ENCODE measurements at places on chromosomes 3 and 15. TPM values are rescaled to one million over a fixed set of nuclear protein-coding genes. Genes with fewer than 3 reads are reported as not detected.

- no peaks in the 10 kb centered on the region for H3K36me3 ChIP-seq
- no peak for DNase-seq
- no peaks in the 10 kb centered on the region for H3K27me3 ChIP-seq
These were observed 156.0 kb downstream of the XXYLT1 start for GRCh38 chr3:195114786-195115599.

- no peak overlapping the region for H3K4me3 ChIP-seq
- no peak overlapping the region for H3K27ac ChIP-seq
- H3K36me3 ChIP-seq: no peaks in the 10 kb centered on the region
- H3K27me3 ChIP-seq: no peaks in the 10 kb centered on the region
These were observed 256.4 kb downstream of the MEX3B start for GRCh38 chr15:81789403-81789802.

- no peaks in the 10 kb centered on the region for H3K36me3 ChIP-seq
- no peaks in the 10 kb centered on the region for H3K27me3 ChIP-seq
- H3K4me1 ChIP-seq: no peaks in the 10 kb centered on the region
- no peak overlapping the region for H3K4me3 ChIP-seq
- DNase-seq: no peak
- H3K27ac ChIP-seq: no peak overlapping the region
These were observed 78.2 kb downstream of the FAIM start for GRCh38 chr3:138686771-138687221.

GRCh38 chr3:45075821-45076625, 49.9 kb downstream of the CLEC3B start:
- H3K27me3 ChIP-seq: no peaks in the 10 kb centered on the region
- H3K4me1 ChIP-seq: no peaks in the 10 kb centered on the region
- DNase-seq: no peak
- H3K4me3 ChIP-seq: no peak overlapping the region
- no peak overlapping the region for H3K27ac ChIP-seq
- H3K36me3 ChIP-seq: no peaks in the 10 kb centered on the region

DNA sequence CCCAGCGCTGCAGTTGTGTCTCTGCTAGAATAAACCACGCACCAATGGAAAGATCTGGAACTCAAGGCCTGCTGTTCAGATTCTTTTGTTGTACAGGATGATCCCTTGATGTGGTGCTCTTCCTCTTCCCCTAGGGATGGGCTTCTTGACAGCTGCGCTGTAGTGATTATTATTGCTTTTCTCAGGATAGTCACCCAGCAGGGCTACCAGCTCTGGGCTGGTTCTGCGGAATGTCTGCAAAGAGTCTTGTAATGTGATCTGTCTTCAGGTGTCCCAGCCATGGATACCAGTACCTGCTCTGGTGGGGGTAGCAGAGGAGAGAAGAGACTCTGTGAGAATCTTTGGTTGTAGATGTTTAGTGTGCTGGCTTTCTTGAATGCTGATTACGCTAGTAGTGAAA, 974.2 kb downstream of the NSUN3 start:
- no peaks in the 10 kb centered on the region for H3K36me3 ChIP-seq
- H3K27ac ChIP-seq: no peak overlapping the region
- H3K27me3 ChIP-seq: no peaks in the 10 kb centered on the region
- DNase-seq: no peak
- H3K4me3 ChIP-seq: no peak overlapping the region

DNA sequence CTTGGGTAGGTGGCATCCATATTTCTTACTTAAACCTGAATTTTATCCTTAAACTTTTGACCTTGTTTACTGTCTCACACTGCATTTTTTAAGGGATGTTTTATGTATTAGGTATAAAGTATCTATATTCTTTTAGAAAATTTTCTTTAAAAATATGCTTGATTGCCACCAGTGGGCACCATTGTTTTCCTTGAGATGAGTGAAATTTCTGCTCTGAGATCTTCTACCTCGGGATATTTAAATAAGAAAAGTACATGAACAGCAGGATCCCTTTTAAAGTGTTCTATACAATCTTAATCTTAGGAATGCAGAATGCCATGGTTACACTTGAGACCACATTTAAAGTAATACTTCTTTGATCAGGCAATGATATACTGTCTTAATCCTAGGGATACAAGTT, 108.7 kb downstream of the SLMAP start:
- no peaks in the 10 kb centered on the region for H3K27me3 ChIP-seq
- no peak for DNase-seq
- H3K4me3 ChIP-seq: no peak overlapping the region
- H3K27ac ChIP-seq: no peak overlapping the region

GRCh38 chr15:75023872-75024636, 664 bp downstream of the PPCDC start:
- peak overlapping the region; percentile 84 for H3K4me3 ChIP-seq
- H3K36me3 ChIP-seq: no peaks in the 10 kb centered on the region
- H3K27ac ChIP-seq: peak overlapping the region; percentile 82
- peaks cover 12% of the 10 kb centered on the region for H3K4me1 ChIP-seq

DNA sequence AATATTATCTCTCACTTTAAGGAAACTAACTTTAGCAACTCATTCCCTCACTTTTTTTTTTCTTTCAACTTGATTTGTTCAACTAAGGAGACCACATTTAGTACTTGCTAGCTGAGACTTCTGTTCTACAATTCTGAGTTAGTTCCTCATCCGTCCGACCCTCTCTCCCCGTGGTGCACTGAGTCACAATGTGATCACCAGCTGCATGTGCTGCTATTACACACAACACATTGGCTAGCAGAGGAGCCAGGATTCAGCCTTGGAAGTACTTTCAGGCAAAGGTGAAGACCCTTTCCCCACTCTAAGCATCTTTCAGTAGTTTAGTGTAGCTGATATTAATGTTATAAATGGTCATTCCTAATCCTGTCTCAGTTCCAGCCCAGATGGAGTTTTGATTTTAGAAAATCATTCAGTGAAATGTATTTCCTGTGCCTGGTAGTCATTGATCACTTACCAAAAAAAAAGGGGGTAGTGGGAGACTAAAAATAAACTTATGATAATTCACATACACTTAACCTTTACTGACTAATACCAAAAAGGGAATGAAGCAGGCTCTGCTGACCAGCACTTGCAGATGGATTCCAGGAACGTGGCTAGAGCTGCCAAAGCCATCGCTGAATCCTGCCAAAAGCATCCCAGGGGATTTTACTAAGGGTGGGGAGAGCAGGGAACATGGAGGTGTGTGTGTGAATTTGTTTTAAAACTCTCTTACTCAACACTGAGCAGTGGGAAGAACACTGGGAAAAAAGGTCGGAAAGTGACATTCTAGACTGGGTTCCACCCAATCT, 424.8 kb downstream of the LPP start:
- no peaks in the 10 kb centered on the region for H3K27me3 ChIP-seq
- no peaks in the 10 kb centered on the region for H3K36me3 ChIP-seq
- H3K27ac ChIP-seq: no peak overlapping the region

DNA sequence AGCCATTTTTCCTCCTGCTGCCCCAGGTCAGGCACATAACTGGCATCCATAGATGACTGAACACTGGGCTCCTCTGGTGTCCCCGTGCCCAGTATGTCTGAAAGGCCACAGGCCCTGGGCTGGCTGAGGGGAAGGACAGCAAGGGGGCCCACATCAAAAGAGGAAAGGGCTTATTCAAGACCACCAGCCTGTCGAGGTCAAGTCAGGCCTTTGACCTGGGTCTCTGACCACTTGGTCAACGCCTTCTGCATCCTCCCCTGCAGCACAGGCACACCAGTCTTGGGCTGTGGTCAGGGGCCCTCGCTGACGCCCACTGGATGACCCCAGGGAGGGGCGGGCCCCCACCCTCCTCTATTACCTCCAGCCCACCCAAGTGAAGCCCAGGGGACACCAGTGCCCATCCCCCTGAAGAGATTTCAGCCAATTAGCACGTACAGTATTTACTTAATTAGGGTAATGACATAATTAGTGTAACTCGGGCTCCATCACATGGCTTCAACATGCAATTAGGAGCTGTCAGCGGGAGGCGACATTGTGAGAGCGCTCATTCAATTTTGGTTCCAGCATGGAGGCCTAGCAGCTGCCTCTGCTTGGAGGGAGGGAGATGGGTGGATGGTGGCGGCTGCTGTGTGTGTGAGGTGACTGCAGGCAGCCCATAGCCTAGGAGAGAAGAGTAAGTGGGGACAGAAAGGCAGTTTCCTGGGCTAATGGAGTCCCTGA, 13.5 kb upstream of the DNAH1 start:
- no peak overlapping the region for H3K27ac ChIP-seq
- no peaks in the 10 kb centered on the region for H3K27me3 ChIP-seq
- no peaks in the 10 kb centered on the region for H3K36me3 ChIP-seq

- H3K27ac ChIP-seq: no peak overlapping the region
- H3K4me3 ChIP-seq: no peak overlapping the region
- H3K27me3 ChIP-seq: no peaks in the 10 kb centered on the region
- no peaks in the 10 kb centered on the region for H3K36me3 ChIP-seq
These were observed 46.3 kb downstream of the DGKG start for GRCh38 chr3:186315581-186316354.

GRCh38 chr3:12268049-12268735, 20.7 kb upstream of the PPARG start:
- no peaks in the 10 kb centered on the region for H3K27me3 ChIP-seq
- H3K4me1 ChIP-seq: no peaks in the 10 kb centered on the region
- H3K27ac ChIP-seq: no peak overlapping the region
- no peaks in the 10 kb centered on the region for H3K36me3 ChIP-seq
- H3K4me3 ChIP-seq: no peak overlapping the region

GRCh38 chr3:195906865-195907683, 1.3 kb downstream of the TNK2 start:
- no peaks in the 10 kb centered on the region for H3K27me3 ChIP-seq
- peak overlapping the region; percentile 93 for H3K4me3 ChIP-seq
- H3K36me3 ChIP-seq: no peaks in the 10 kb centered on the region
- H3K27ac ChIP-seq: peak overlapping the region; percentile 94
- DNase-seq: peak; percentile 85

DNA sequence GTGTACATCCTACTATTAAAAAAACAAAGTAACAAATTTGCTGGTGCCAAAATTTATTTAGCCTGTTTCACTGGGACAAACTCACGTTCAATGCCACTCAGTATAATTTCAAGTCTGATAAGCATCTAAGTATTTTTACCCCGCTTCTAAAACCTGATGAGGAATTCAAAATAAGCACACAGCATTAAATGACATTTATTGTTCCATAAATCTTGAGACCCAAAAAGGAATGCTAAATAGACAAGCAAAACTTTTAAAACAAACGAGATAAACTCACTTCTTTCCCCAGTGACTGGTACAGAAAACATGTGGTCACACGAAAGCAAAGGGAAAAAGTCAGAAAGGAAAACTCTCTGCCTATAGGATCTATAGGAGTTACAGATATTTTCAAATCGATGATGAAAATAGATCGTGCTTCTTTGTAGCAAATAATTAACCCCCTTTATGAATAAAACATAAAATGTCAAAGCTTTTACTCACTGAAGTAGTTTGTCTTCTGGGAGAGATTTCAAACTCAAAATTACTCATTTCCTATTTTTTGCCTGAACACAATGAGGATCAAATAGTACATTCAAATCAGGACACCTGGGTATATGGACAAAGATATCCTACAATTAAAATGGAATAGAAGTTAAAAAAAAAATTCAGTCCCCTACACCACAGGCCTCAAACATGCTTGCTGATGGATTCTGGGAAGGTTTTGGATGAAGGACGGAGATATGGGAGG, 51.7 kb downstream of the UBP1 start:
- no peak overlapping the region for H3K4me3 ChIP-seq
- H3K27me3 ChIP-seq: no peaks in the 10 kb centered on the region
- no peaks in the 10 kb centered on the region for H3K4me1 ChIP-seq
- peaks cover 23% of the 10 kb centered on the region for H3K36me3 ChIP-seq

DNA sequence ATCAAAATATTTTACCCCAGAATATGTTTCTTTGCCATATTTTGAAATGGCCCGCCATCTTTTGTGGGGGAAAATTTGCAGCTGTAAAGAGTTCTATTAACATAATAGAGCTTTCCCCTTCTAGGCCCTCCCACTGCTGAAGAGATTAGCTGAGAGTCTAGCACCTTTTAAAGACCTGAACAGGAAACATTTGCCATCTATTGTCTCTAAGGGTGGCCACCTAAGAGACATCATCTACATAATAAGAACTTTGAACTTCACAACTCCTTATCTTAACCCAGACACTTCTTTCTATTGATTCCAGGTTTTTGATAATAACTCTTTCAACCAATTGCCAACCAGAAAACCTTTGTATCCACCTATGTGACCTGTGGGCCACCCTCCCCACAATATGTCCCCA, 54.7 kb upstream of the TRPM1 start:
- no peaks in the 10 kb centered on the region for H3K36me3 ChIP-seq
- no peak overlapping the region for H3K27ac ChIP-seq
- H3K4me3 ChIP-seq: no peak overlapping the region
- H3K27me3 ChIP-seq: no peaks in the 10 kb centered on the region

- no peaks in the 10 kb centered on the region for H3K4me1 ChIP-seq
- no peak overlapping the region for H3K4me3 ChIP-seq
- DNase-seq: no peak
- H3K27me3 ChIP-seq: no peaks in the 10 kb centered on the region
These were observed 4.6 kb upstream of the TM4SF1 start for GRCh38 chr3:149382101-149382467.

DNA sequence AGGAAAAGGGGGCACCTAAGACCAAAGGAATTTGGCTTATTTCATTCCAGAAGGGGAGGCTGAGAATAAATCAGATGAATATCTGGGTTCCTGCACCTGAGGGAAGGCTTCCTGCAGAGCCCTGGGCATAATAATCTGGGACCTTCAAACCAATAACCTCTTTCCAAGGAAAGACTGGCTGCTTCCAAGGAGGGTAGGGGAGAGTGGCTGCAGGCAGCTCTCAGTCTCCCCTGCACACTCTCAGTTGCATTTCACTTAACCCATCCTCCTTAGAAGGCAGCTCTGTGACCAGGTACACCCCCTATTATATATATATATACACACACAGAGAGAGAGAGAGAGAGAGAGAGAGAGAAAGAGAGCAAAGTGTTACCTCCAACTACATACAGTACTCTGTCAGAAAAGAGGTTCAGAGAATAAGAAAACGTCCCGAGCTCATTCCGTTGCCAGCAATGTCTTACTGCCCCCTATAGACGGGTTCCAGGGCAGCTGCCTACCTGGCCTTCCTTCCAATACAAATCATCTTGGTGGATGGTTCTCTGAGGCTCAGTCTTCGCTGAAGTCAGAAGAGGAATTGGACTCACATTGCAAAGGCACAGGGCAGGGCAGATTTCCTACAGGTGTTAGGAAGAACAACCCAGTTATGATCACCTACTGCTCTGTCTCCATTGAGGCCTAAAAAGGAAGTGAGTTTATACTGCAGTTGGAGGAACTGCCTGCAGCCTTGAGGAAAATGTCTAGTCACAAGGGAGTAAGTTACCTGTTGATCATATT, 26.1 kb downstream of the CAPN3 start:
- H3K4me1 ChIP-seq: no peaks in the 10 kb centered on the region
- H3K27me3 ChIP-seq: no peaks in the 10 kb centered on the region
- no peak for DNase-seq
- no peak overlapping the region for H3K27ac ChIP-seq
- H3K4me3 ChIP-seq: no peak overlapping the region
- H3K36me3 ChIP-seq: no peaks in the 10 kb centered on the region

GRCh38 chr3:19216669-19217337, 68.5 kb downstream of the KCNH8 start:
- no peak overlapping the region for H3K4me3 ChIP-seq
- no peak for DNase-seq
- no peaks in the 10 kb centered on the region for H3K4me1 ChIP-seq
- no peak overlapping the region for H3K27ac ChIP-seq

Gene RARB
- total RNA-seq: not detected

Gene SEMA6D
- not detected for total RNA-seq

Gene DNAH12
- 0.13 TPM for total RNA-seq

Gene VILL
- 15.8 TPM for total RNA-seq

Gene PLSCR2
- not detected for total RNA-seq

Gene WNT7A
- total RNA-seq: 0.38 TPM

Gene RETNLB
- not detected for total RNA-seq

Gene MYO5C
- total RNA-seq: 0.33 TPM

Gene SYNPR
- total RNA-seq: not detected

Gene TIPARP
- 37.0 TPM for total RNA-seq

All from CD8-positive, alpha-beta memory T cell (primary cell).